ENCODE measurements at places on chromosomes 7 and 10.

- no peak for DNase-seq
Measured at GRCh38 chr10:21445163-21445562, 80.3 kb downstream of the SKIDA1 start.

GRCh38 chr10:78199759-78200158 lies 166.1 kb downstream of the RPS24 start:
- DNase-seq, result no peak

GRCh38 chr7:1041551-1042491 lies 2.5 kb upstream of the GPR146 start:
- DNase-seq, result no peak

DNA sequence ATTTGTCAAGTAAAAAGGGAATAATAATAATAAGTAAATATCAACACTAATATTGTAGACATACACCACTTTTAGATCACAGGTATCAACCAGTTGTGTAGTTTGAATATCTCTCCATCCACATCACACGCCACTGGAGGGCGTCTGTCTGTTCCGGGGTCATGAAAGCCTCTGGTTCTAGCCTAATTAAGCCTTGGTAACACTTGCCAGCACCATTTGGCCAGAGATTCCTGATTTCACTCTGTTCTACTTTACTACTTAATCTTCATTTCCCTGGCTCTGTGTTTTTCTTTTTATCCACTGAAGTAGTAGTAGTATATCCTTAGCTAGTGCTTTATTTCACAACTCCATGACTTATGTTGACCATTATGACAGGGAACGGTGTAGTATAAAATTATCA lies 285.6 kb upstream of the POM121L12 start:
- DNase-seq, result no peak

GRCh38 chr7:12320241-12320986 lies 83.3 kb downstream of the VWDE start:
- no peak for DNase-seq

- DNase-seq, result no peak
Measured at GRCh38 chr7:127850195-127850594, 181.0 kb downstream of the LRRC4 start.

GRCh38 chr10:62759599-62760175 lies 44.8 kb upstream of the ADO start:
- no peak for DNase-seq

DNA sequence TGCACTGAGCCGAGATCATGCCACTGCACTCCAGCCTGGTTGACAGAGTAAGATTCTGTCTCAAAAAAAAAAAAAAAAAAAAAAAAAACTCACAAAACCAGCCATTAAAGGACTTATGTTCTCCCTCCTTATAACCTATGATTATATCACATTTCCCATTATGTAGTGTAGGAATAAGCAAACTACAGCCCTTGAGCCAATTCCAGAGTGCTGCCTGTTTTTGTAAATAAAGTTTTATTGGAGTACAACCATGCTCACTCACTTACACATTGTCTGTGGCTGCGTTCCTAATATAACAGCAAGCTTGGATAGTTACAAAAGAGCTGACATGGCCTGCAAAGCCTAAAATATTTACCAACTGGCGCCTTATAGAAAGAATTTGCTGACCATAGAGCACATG lies 72.7 kb upstream of the ARID5B start:
- no peak for DNase-seq

DNA sequence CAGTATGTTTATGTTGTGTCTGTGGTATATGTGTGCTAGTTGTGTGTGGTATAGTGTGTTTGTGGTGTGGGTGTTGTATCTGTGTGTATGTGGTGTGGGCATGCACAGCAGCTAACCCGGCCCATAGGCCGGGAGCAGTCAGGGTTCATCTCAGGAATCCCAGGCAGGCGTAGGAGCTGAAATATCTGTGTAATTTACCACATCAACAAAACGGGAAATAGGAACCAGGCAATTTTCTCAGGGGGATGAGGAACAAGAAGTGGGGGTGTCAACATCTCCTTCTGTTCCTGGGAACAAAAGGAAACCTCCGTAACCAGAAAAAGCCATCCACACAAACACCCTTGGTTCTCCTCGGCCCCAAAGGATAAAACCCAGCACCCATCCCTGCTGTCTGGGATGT lies 24.5 kb upstream of the ZNF488 start:
- DNase-seq, result no peak

- no peak for DNase-seq
Measured at GRCh38 chr7:20466543-20467021, 135.9 kb downstream of the ITGB8 start.

- no peak for DNase-seq
Measured at GRCh38 chr7:11281953-11282352, 308.3 kb downstream of the PHF14 start.

DNA sequence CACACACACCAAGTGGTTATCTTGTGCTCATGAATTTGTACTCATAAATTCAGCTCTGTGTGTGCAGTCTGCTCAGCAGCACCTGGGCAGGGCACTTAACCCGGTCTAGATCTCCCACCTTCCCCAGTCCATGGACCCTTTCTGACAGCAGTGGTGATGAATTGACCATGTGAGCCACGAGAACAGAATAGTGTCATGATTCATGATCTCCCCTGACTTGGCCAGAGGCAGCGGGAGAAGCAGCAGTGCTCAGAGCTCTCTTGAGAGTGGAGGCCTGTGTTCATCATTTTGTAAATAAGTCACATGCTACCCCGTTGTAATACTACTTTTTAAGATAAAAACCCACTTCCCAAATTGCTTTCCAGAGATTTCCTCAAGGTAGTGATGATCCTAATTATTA lies 74.2 kb downstream of the GALNT17 start:
- no peak for DNase-seq

- DNase-seq, result no peak
Measured at GRCh38 chr10:60967854-60968484, 24.0 kb upstream of the RHOBTB1 start.

GRCh38 chr10:17425584-17426262 lies 28.7 kb downstream of the ST8SIA6 start:
- DNase-seq, result no peak
